ENCODE measurements at places on chromosomes 16 and 17. TPM values are rescaled to one million over a fixed set of nuclear protein-coding genes. Genes with fewer than 3 reads are reported as not detected.

NUDT7 gene
- 11.4 TPM for polyA plus RNA-seq

KAT2A gene
- 2.5 TPM for polyA plus RNA-seq

OR1A1 gene
- polyA plus RNA-seq = not detected

TBC1D26 gene
- polyA plus RNA-seq = not detected

ACAP1 gene
- polyA plus RNA-seq = 219 TPM

TEKT5 gene
- polyA plus RNA-seq = not detected

ZG16 gene
- polyA plus RNA-seq = not detected

METTL23 gene
- 175 TPM for polyA plus RNA-seq

KIF2B gene
- polyA plus RNA-seq = not detected

TP53TG3B gene
- polyA plus RNA-seq = not detected

STX1B gene
- polyA plus RNA-seq = not detected

CACNG3 gene
- polyA plus RNA-seq = not detected

UBALD1 gene
- polyA plus RNA-seq = 5.3 TPM

RABEP2 gene
- 3.8 TPM for polyA plus RNA-seq

CCR7 gene
- 688 TPM for polyA plus RNA-seq

NAE1 gene
- 87.8 TPM for polyA plus RNA-seq

SHBG gene
- polyA plus RNA-seq = not detected

MYH1 gene
- polyA plus RNA-seq = not detected

SEZ6L2 gene
- polyA plus RNA-seq = not detected

KCNH4 gene
- not detected for polyA plus RNA-seq

PRR29 gene
- polyA plus RNA-seq = 3.9 TPM

UMOD gene
- not detected for polyA plus RNA-seq

MYO15B gene
- polyA plus RNA-seq = 0.95 TPM

KRT9 gene
- not detected for polyA plus RNA-seq

NPTX1 gene
- polyA plus RNA-seq = not detected

NATD1 gene
- polyA plus RNA-seq = 2.9 TPM

CENPV gene
- 14.6 TPM for polyA plus RNA-seq

RNF112 gene
- polyA plus RNA-seq = not detected

MYH11 gene
- polyA plus RNA-seq = 0.15 TPM

CA10 gene
- polyA plus RNA-seq = not detected

KIF19 gene
- polyA plus RNA-seq = 1.7 TPM

SNX20 gene
- 122 TPM for polyA plus RNA-seq

CCL22 gene
- not detected for polyA plus RNA-seq

FBXL19 gene
- polyA plus RNA-seq = 0.17 TPM

CCL16 gene
- not detected for polyA plus RNA-seq

NKD1 gene
- polyA plus RNA-seq = not detected

LPO gene
- not detected for polyA plus RNA-seq

UNC119 gene
- polyA plus RNA-seq = 31.0 TPM

TSPOAP1 gene
- polyA plus RNA-seq = 0.81 TPM

MGAT5B gene
- polyA plus RNA-seq = not detected

HCRT gene
- polyA plus RNA-seq = not detected

SRSF1 gene
- 46.1 TPM for polyA plus RNA-seq

SLC38A8 gene
- not detected for polyA plus RNA-seq

TNRC6A gene
- polyA plus RNA-seq = 14.4 TPM

KCNJ18 gene
- polyA plus RNA-seq = not detected

TMEM98 gene
- not detected for polyA plus RNA-seq

ZNF594 gene
- polyA plus RNA-seq = 2.1 TPM

ANKS3 gene
- polyA plus RNA-seq = 1.4 TPM

CPNE7 gene
- polyA plus RNA-seq = 0.81 TPM

MPV17L gene
- not detected for polyA plus RNA-seq

QPRT gene
- 2.1 TPM for polyA plus RNA-seq

ZDHHC1 gene
- polyA plus RNA-seq = not detected

TLCD3B gene
- polyA plus RNA-seq = not detected

RPL27 gene
- 1,558 TPM for polyA plus RNA-seq

TMEM204 gene
- 97.4 TPM for polyA plus RNA-seq

Measured in CD4-positive, CD25-positive, alpha-beta regulatory T cell (primary cell).